Islet precursor cell (in vitro differentiated cells): ENCODE measurements at places on chromosomes 3 and 15.
A peak's percentile ranks its signal among the peaks of the same experiment; 100 is the strongest.

DNA sequence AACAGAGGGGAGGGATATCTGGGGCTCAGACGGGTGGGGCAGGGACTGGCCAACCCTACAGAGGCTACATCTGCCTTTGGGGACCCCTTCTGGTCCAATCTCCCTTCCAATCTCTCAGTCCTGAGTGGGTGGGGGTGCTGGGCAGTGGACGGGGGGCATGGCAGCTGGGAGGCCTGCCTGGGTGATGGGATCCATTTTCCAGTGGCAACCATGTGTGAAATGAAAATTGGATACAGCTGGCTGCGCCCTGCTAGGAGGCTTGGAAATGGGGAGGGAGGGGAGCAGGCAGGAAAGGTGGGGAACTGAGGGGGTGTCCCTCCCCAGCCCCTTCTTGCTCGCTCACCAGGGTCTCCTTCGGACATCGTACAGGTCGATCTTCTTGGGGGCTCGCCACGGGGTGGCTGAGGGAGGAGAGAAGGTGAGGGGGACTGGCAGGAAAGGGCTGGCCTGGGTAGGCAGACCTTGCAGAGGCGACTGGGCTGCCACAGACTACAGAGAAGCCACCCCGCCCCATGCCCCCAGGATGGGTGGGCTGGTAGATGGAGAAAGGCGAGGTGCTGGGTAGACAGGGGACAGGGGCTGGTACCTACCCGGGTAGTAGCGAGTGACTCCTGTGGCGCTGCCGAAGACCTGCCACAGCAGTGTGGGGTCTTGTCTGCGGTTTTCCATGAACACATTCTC is 21.2 kb upstream of the TMEM115 start:
- DNase-seq = no peak

DNA sequence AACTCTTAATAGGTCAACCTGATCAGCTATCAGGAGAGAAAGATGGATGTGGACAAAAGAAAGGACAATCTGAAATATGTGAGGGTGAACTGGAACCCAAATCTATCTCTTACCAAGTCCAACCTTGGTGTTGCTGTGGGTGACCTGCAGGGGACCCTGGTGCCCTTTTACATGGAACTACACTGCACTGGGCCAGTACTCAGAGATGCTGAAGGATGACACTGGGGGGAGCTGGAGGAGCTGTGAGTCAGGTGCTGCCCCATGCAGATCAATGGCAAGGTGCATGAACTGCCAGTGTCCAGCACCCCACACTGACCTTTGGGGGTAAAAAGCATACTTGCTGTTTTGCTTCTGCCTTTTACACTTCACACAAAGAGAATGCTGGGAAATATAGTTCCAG is 55.6 kb upstream of the TBC1D5 start:
- no peak for DNase-seq

DNA sequence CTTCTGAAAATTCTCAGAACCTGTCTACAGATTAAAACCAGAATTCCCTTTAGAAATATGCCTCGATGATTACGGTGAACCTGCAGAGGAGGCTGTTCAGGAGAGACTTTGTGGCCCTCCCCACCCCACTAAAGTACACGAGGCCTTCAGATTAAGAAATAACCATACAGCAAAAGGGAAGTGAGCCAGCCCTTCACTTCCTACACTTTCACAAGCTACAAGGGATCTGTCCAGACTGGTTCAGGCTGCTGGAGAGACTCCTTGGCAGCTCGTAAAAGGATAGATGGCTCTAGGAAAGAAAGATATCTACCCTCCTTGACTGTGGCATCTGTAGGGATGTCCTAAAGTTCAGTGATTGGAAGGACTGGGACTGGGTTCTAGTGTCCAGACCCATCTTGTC is 102.6 kb downstream of the ALDH1A2 start:
- no peak for DNase-seq

DNA sequence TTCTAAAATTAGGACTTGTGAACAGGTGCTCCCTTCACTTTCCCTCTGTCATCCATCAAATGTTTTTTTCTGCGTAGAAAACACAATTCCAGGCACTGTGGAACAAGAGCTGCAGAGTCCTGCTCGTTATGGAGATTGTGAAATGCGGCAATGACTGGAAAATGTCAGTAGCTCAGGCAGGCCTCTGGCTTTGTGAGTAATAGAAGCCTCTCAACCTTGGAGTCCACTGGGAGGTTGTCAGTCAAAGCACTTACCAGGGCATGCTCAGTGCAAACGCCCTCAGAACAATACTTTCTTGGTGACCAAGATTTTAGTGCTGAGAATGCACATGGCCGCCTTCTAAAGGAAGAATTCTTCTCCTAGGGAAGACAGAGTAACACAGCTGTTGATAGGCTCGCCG is 26.7 kb upstream of the MED12L start:
- peak; percentile 72 for DNase-seq

DNA sequence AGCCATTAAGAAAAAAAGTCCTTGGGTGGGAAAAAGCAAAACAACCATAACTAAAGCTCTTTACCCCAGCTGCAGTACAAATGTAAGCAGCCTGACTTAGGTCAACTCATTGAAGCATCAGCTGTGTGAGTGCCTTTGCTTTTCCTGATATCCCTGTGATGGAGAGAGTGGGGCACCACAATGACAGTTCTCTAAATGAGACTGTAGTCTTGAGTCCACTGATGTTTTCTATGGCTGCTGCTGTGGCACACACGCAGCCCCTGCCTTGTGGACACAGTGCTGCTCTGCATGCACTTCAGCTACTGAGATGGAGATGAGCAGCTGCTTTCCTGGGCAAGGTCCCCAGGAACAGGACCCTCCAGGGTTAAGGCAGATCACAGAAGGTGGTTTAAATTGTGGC is 173.2 kb downstream of the KCNAB1 start:
- DNase-seq = no peak

DNA sequence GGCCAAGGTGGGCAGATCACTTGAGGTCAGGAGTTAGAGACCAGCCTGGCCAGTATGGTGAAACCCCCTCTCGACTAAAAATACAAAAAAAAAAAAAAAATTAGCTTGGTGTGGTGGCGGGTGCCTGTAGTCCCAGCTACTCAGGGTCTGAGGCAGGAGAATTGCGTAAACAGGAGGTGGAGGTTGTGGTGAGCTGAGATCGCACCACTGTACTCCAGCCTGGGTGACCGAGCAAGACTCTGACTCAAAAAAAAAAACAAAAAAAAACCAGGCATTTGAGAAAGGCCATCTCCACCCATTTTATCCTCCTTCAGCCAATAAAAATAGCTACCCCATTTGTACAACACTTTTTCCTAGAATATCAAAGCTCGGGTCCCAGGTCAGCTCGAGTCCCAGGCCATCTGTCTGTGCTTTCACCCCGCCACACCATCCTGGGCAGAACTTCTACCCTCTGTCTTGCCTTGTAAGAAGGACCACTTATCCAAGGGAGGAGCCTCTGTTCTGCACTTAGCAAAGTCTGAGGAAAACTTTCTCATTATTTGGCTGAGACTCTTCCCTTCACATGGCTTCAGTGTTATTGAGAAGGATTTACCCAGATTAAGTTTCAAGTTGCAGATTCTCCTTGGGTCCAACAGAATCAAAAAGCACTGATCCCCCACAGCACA is 99.1 kb downstream of the MESD start:
- no peak for DNase-seq

DNA sequence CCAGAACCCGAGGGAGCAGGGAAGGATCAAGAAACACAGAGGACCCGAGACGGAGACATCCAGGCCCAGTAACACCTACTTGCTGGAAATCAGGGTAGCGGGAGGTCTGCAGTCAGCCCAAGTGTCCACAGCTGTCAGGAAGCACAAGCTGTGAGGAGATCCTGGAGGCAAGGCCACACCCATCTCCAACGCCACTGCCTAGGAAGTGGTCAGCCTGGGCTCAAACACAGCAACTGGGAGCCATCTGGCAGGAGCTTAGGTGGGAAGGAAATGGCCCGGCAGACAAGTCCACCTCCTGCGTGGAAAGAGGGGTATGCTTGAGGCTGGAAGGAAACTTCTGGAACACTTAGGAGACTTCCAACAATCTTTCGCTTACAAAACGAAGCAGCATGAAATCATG is 407.1 kb downstream of the VPS13C start:
- DNase-seq = peak; percentile 46

DNA sequence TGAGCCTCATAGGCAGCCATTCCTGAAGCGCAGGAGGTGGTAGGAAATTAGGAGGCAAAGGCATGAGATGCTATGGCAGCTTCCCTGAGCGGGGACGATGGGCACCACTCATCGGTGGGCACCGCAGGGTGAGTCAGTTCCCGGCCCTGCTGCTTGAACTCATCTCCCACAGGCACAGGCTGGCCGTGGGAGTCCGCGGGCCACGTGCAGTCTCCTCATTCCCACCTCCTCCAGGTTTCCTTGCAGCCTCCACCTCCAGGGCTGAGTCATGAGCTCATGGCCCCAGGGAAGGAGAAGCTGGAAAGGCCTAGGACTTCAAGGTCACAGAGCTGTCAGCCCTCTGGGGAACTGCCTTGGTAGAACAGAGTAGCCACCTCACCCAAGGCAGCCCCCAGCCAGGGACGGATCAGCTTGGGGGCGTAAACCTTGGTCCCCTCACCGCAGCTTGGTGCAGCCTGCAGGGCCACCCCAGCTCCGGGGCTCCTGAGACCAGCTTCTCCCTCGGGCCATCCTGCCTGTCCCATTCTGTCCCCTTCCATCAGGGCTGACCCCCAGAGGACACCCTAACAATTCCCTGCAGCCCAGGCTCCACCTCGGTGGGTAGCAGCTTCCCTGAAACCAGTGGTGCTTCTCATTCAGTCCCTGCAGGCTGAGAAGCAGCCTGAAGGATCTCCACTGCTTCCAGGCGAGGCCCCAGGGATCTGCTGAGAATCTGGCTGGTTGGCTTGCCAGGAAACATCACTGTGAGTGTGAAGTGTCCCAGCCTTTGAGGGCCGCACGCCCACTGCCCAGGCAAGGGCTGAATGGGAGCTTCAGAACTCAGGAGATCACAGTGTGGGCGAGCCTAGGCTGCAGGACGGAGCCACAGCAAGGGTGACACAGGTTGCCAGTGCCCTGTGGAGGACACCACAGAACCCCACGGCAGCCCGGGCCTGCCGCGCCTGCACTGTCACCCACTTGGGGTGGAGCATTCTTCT is 150.7 kb upstream of the MEF2A start:
- peak; percentile 78 for DNase-seq

DNA sequence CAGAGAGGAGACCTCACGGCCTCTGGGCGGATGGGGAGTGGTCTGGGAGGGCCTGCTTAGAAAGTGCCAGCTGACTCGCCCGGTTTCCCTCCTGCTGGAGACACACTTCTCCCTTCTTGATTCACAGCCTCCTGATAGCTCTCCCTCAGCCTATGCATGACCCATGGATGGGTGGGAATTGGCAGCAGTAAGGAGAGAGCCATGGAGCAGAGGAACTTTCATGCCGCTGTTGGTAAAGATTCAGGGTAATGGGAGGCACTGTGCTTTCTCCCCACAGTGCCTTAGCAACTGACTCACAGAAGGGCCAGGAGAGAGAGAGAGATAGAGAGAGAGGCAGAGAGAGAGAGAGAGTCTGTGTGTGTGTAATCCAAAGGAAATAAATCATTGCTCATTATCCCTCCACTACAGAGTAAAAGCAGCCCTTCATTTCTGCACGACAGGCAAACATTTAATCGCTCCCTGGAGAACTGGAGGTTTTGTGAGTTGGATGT is 82.8 kb downstream of the SEMA5B start:
- no peak for DNase-seq

GRCh38 chr15:80160570-80161156 is 7.9 kb downstream of the FAH start:
- peak; percentile 93 for DNase-seq

- DNase-seq = no peak
Observed at GRCh38 chr15:73019601-73020146, 32.6 kb upstream of the NEO1 start.

DNA sequence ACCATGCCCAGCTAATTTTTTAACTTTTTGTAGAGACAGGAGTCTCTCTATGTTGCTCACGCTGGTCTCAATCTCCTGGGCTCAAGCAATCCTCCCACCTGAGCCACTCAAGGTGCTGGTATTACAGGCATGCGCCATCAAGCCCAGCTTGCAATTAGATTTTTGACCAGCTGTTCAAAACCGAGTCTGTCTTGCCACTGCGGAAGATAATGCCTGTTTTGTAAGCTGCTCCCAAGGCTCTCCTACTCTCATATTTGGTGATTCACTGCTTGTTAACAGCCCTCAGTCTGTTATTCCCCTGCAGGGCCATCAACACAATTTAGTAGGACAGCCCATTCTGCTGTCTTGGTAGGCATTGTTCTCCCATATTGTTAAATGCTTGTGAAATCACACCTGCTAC is 17.8 kb upstream of the MCCC1 start:
- DNase-seq = no peak

DNA sequence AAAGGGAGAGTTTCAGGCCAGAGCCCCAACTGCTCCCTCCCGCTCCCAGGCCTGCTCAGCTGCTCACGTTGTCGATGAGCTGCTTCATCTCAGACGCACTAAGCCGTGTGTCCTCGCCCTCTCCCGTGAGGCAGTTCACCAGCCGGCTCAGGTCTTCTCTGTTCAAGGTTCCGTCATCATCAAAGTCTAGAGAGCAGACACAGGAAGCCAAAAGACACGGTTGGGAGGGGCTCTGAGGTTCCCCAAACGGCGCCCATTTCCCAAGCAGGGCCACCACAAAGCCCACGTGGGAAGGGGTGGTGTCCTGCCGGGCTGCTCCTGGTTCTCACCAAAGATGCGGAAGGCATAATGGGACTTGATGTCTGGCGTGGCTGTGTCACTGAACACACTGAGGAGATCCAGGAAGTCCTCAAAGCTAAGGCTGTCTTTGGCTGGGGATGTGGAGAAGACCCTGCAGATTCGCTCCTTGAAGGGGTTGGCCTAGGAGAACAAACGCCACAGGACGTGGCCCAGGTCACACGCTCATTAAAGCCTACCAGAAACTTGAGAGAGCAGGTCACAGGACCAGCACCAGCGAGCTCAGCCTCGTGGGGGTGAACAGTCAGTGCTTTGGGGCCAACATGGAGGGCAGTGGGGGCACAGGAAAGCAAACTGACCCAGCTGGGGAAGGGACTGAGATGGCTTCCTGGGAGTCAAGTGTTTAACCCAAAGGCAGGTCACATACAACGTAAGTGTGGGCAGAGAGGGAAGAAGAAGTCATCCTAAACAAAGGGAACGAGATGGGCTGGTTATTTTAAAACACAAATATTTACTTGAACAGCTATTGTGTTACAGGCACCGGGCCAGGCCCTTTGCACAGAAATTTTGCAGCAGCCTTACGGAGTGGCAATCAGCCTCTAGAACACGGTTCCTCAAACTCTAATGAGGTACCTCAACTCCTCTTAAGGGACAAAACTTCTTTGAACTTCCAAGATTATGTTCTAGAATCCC is 2.4 kb downstream of the CIB1 start:
- no peak for DNase-seq

DNA sequence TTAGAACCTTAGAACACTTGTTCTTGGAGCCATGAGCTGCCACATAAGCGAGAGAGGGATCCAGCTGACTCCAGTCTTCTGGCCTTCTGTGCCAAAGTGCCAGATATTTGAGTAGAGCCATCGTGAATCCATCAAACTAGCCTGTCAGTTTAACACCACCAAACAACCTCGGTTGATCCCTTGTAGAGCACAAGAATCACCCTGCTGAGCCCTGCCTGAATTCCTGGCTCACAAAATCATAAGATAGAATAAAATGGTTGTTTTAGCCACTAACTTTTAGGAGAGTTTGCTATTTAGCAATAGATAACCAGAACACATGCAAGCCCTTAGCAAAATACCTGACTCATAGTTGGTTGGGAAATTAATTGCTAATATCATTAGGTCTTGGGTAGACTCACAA is 407.6 kb upstream of the PROK2 start:
- no peak for DNase-seq

GRCh38 chr15:95302206-95302605 is 1028.3 kb upstream of the NR2F2 start:
- no peak for DNase-seq

- no peak for DNase-seq
Observed at GRCh38 chr3:178059836-178060235, 476.4 kb upstream of the KCNMB2 start.

GRCh38 chr3:73121669-73122331 is 60.3 kb downstream of the EBLN2 start:
- no peak for DNase-seq
